ENCODE measurements at places on chromosomes 5 and 9.

- no peak for DNase-seq
These were observed 273.3 kb downstream of the AOPEP start for GRCh38 chr9:94999832-95000231.

- peak; percentile 8 for DNase-seq
These were observed 56.2 kb upstream of the TRAF1 start for GRCh38 chr9:120982836-120983235.

- no peak for DNase-seq
These were observed 81.0 kb upstream of the TLE4 start for GRCh38 chr9:79490657-79491248.

- no peak for DNase-seq
These were observed 5.6 kb upstream of the CAMK2A start for GRCh38 chr5:150295172-150295634.

- no peak for DNase-seq
These were observed 94.6 kb upstream of the TXNDC8 start for GRCh38 chr9:110432253-110432652.

DNA sequence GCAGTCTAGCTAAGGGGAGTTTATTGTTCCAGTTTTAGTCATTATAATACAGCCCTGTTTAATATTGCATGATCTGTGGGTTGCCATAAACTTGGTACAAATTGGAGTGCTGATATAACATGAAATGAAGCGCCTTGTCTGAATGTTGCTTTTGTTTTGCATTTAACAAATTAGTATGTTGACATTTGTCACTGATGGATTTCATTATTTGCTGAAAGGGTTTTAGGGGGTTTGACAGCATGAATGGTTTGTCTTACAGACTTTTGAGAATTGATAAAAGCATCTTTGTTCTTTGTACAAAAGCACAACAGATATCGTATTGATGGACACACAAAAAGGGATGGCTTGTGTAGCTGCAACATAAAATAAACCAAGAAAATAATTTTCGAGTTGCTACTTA is 178.3 kb downstream of the AOPEP start:
- no peak for DNase-seq

- no peak for DNase-seq
These were observed 304.4 kb upstream of the KIF2A start for GRCh38 chr5:62001640-62002039.

DNA sequence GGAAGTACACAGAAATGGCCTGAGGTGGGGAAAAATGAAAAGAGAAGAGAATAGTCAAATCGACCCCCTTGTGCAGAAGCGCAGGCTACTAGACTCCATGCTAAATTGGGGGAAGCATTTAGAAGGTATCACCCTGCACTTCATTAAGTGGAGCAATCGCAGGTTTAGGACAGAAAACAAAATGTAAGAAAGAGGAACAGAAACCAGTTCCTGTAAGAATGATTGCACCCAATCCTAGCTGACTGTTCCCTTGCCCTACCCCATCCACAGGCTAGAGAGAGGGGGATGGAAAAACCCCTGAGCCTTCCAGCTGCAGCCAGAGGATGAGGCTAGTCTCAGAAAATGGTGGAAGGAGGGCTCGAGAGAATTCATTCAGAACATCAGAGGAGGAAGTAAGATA is 23.9 kb upstream of the PPP1R2B start:
- no peak for DNase-seq

DNA sequence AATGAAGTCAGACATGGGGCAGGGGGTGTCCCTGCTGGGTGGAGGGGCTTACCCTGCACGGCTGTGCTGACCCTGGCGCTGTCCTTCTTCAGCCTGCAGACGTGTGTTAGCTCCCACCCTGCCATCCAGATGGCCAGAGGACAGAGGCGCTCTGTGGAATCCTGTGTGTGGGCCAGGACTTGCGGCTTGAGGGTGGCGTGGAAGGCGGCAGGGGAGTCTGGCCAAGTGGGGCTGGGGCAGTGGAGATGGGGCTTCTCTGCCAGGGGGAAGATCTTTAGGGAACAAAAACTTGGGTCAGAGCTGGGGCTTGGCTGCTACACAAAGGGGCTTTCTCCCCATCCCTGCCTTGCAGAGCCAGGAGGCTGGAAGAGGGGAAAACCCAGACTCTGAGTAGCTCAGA is 46.5 kb upstream of the SYNPO start:
- DNase-seq, result no peak

DNA sequence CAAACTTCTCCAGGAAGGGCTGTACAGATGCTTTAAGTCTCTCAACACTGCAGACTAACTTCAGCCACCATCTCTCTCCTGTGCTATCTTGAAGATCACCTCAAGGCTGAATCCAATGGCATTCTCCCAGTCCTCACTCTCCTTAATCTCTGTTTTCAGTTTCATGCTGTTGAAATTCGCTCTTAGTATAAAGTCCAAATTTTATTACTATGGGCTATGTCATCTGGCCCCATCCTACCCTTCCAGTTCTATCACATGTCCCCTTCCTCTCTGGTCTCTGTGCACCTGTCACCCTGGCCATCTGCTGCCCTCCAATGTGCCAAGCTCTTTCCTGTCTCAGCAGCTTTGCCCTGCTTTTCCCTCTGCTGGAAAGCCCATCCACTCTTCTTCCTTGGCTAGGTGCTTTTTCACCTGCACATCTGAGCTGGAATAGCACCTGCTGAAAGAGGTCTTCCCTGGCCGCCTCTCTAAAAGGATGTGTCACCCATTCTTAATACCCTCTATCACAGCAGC is 284.7 kb upstream of the MAP3K1 start:
- no peak for DNase-seq

GRCh38 chr5:149681252-149681651 is 48.9 kb upstream of the PPARGC1B start:
- no peak for DNase-seq

DNA sequence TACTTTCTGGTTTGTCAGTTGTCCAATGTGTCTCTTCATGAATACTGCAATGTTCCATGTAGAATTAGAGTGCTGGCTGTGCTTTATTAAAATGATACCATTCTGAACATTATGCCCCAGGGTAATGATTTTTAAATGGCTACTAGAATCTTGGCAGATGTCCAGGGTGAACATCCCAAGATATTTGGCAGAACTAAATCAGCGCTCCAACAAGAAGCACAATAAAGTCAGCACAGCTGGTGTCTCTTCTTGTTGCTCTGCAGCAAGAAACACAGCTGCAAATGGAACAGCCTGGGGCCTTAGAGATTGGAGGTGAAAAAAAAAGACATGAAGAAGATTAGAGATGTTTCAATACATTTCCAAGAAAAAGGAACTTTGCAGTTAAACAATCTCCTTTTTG is 248.3 kb downstream of the CDH18 start:
- no peak for DNase-seq

- DNase-seq, result no peak
These were observed 192.5 kb downstream of the ZNF608 start for GRCh38 chr5:124553911-124554310.

DNA sequence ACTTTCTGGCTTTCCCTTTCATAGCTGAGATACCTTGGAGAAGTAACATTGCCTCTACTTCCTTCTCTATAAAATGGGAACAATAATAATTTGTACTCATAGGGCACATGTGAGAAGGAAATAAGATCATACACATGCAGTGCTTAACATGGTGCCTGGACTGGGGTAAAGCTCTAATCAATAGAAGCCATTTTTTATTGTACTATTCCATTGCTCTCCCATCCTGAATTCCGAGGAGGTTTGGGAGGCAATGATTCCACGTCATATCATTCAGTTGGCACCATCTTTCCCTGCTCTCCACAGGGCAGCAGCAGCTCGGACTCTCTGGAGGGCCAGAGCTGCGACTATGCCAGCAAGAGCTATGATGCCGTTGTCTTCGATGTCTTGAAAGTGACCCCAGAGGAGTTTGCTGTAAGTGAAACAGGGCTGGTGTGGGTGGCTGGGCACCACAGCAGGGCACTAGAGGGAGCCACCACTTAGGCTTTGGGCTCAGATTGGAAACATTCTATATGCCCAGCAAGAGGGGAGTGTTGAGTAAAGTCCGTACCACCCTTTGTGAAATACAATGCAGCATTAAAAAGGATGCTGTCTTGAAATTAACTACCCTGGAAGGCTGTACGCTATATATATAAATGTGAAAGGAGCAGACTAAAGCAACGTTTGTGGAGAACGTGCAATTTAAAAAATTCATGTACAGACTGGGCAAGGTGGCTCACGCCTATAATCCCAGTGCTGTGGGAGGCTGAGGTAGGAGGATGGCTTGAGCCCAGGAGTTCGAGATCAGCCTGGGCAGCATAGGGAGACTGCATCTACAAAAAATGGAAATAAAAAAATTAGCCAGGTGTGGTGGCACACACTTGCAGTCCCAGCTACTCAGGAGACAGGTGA is 51.2 kb downstream of the RALGPS1 start:
- DNase-seq, result no peak

GRCh38 chr5:127311781-127312525 is 21.4 kb downstream of the MEGF10 start:
- DNase-seq, result no peak

GRCh38 chr9:98861781-98862504 is 54.5 kb downstream of the GALNT12 start:
- DNase-seq, result peak; percentile 60

DNA sequence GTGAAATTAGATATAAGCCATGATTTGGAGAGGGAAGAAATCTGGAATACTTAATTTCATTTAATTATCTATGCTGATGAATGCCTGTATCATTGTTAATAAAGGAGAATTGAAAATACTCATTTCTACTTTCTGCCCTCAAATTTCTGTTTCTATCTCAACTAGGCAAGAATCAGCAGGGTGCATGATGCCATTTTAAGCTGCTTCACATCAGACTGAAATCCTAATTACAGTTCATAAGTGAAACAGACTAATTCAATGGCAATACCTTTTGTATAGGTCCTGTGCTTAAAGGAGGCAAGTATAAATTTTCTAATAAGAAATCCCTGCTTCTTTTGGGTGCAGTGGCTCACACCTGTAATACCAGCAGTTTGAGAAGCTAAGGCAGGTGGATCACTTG is 22.3 kb upstream of the TAL2 start:
- no peak for DNase-seq

- no peak for DNase-seq
These were observed 146.6 kb upstream of the SLC24A2 start for GRCh38 chr9:19935422-19935821.

Data from fibroblast of skin of left biceps (primary cell).